ENCODE measurements at places on chromosomes 6 and 20. TPM values are rescaled to one million over a fixed set of nuclear protein-coding genes. Genes with fewer than 3 reads are reported as not detected.

- no peak for DNase-seq
Measured at GRCh38 chr20:52096117-52096516, 95.5 kb downstream of the ZFP64 start.

GRCh38 chr6:52670502-52671409, at the start of gene TMEM14A:
Gene TMEM14A (plus strand): TSS chr6:52671113. CDS start chr6:52677103, 5,990 bp downstream.
- DNase-seq, result peak; percentile 98

- peak; percentile 67 for DNase-seq
Measured at GRCh38 chr20:9573335-9574151, 59.2 kb downstream of the LAMP5 start.

Gene DLL1
- total RNA-seq, result 11.9 TPM

- DNase-seq, result no peak
Measured at GRCh38 chr6:24223115-24223919, 97.3 kb downstream of the NRSN1 start.

DNA sequence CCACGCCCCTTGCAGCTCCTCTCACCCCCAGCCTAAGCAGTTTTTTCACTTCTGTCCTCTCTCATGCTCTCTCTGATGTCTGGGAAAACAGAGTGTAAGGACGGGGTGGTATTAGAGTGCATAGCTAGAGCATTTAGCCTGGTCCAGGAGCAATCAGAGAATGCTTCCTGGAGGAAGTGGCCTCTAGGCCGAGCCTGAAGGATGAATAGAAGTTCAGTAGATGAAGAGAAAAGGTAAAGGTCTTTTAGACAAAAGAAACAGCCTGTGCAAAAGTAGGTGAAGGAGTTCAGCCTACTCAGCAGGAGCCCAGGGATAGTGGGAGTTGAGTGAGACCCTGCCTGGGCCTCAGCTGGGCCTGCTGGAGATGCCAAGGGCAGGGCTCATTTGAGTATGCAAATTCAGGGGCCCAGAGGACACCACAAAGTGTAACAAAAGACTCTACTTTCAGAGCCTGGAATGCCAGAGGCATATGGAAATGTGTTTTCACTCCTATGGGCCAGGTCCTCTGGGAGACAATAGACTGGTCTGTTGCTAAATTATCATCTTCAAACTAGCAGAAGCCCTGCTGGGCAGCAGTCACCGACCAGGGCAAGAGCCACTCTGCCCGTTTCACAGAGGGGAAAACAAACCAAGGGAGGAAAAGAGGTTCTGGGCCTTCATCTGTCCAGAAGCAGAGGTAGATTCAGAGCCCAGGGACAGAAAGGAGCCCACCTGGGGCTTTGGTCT, 19.7 kb upstream of the TM9SF4 start:
- DNase-seq, result no peak

DNA sequence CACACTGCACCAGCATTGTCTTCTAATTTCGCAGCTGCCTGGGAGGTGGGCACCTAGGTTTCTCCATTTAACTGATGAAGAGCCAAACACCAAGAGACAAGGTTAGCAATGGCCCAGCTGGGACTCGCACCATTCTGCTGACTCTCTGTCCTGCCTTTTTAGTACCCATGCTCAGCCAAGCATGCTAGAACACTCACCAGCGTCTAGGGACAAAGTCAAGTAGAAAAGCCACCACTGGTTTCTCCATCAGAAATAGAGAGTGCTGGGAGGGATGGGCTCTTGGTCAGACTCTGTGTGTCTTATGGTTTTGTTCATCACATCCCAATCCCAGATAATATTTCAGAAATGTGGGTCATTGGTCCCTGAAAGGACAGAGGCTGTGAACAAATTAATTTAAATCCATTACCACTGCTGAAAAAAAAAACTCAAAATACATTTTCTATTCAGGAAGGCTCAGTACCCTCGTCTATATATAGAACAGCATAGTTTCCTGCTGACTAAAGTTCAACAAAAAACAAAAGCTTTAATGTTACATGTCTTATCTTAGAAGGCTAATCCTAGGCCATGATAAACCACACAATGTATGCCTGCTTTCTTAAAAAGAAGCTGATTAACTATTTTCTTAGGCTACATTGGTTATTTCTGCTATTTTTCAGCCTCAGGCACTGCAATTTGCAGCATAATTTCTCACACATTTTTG, 111.0 kb downstream of the TBC1D7 start:
- no peak for DNase-seq

DNA sequence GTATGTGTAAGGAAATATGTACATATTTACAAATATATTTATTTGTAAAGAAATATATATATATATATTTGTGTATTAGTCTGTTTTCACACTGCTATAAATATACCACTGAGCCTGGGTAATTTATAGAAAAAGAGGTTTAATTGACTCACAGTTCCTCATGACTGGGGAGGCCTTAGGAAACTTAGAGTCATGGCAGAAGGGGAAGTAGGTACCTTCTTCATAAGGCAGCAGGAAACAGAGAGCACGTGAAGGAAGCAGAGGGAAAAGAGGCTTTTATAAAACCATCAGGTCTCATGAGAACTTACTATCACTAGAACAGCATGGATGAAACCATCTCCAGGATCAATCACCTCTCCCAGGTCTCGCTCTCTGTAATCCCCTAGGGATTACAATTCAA, 644.5 kb upstream of the HS3ST5 start:
- DNase-seq, result no peak

GRCh38 chr20:51510936-51511605, 31.4 kb downstream of the NFATC2 start:
- no peak for DNase-seq

GRCh38 chr20:23050847-23051627, 1.6 kb upstream of the THBD start:
- DNase-seq, result peak; percentile 92

Gene TFAP2B
- 25.3 TPM for total RNA-seq

DNA sequence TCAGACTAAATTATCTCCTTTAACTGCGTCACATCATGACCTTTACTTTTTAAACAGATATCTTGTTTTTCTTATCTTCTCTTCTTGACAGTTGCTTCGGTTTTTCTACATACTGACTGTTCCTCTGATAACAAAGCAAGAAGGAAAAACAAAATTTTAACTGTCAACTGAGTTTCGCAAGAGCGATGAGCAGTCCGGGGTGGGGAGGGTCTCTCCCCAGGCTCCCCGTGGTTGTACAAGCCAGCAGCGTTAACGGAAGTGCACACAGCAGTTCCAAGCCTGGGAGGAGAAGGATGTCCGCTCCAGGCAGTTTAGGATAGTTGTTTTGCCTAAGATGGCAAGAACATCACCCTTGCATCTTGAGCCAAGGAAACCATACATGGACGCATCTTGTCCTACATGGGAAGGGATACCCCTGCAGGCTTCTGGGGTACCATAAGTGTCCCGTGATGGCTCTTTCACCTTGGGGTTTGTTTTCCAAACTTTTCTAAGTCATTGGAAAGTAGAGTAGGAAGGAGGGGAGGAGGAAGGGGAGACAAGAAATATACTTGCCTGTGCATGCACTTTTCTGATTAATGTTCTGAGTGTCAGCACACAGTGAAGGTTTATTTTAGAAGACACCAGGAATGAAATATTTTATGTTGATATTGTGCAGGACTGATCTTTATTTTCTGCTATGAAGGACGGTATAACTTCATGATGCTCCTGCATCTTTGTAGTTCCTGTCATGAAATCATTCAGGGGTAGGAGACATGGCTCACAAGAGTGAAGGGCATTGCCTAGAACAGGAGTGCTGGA, 20.8 kb downstream of the SLC24A3 start:
- DNase-seq, result no peak

GRCh38 chr6:27295301-27296079, 16.6 kb downstream of the POM121L2 start:
- no peak for DNase-seq

DNA sequence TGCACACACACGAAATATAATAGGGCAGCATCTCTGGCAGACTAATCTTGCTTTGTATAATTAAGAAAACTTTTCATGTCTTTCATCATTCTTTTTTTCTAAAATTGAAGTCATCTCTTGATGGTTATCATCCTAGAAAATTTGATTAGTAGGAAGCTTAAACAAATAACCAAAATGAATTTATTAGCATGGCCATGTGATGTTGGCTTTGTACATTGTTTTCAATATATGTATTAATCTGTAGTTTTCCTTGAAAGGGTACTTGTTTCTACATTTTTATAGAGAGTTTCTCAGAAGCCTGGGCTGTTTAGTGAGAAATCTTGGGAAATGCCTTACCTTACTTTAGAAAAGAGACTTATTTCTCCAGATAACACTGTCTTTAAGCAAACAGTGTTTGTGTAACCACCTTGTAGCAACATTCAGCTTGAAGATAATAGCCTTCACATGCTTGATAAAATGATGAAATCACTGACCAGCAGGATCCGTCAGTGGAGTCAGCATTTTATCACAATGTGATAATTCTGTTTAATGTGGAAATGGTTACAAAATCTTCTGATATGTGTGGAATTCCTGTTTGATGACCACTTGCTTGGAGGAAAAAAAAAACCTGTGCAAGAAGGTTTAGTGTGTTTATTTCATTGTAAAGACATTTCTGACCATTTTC, 147.8 kb downstream of the MACROD2 start:
- no peak for DNase-seq

Gene CTCFL
- not detected for total RNA-seq

- DNase-seq, result no peak
Measured at GRCh38 chr6:143934331-143934730, 70.1 kb downstream of the ZC2HC1B start.

Gene RPS21
- 1,221 TPM for total RNA-seq

- DNase-seq, result no peak
Measured at GRCh38 chr6:20907486-20908071, 373.3 kb downstream of the CDKAL1 start.

DNA sequence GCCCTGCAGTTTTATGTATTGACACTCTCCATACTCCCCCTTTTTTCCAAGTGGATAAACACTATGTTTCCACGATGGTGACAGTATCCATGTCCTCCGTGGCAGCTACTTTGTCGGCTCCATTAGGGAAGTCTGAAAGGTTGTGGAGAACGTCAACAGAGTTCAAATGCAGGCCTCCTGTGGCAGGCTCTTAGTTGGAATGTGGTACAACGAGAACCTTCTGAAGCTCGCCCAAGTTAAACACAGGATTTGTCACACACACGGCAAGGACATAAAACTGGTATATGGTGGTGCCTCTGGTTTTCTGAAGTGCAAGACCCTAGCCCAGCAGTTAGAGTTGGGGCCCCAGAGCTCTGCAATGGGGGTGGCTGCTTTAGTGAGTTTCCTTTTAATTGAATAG, 187.0 kb upstream of the TAB2 start:
- DNase-seq, result peak; percentile 47

All from kidney (tissue), 22 donors.